Psoas muscle (tissue), 8 donors: ENCODE measurements at places on chromosomes 16 and 17. TPM values are rescaled to one million over a fixed set of nuclear protein-coding genes. Genes with fewer than 3 reads are reported as not detected.

LPCAT2 gene
- total RNA-seq: 3.0 TPM

GRCh38 chr17:57468932-57469775 lies 212.8 kb downstream of the MSI2 start:
- no peak for DNase-seq
- H3K27me3 ChIP-seq: no peaks in the 10 kb centered on the region
- peaks cover 18% of the 10 kb centered on the region for H3K4me1 ChIP-seq
- no peaks in the 10 kb centered on the region for H3K36me3 ChIP-seq
- H3K4me3 ChIP-seq: no peak overlapping the region
- H3K27ac ChIP-seq: no peak overlapping the region

DNA sequence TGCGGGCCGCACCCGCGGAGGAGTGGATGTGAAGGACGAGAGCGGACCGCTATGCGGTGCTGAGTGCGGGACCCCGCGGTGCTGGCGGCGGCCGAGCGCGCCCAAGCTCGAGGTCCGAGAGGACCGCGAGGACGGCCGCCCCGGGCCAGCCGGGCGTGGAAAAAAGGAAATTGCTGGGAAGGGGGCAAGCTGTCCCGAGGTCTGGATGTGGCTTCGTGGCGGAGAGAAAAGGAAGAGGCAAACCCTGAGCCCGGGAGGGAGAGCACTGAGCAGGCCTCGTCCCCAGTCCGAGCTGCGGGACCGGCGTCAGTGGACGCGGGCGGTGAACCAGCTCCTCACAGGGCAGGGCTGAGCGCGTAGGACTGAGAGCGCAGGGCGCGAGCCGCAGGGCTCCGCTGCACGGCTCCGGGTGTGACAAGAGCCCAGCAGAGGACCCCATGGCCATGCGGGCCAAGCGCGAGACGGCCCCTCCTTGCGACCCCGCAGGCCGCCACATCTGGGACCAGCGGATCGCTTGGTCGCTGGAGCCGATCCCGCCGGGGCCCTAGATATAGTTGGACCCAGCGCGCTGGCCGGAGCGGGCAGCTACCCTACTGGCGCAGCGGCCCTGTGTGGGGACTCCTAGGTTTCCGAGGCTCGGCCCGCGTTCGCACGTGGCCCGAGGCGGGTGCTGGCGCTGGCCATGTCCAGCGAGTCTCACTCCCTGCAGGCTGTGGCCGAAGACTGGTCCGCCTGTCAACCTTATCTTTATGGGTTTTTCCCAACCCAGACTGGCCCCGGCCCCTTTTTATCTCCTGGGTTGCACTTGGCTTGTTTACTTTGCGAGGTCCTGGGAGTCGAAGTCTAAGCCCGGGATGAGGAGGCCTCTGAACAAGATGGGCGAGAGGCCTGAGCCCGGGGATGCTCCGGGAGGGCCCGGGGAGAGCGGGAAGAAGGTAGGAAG lies 2.4 kb downstream of the TBX4 start:
- no peaks in the 10 kb centered on the region for H3K36me3 ChIP-seq
- no peak overlapping the region for H3K4me3 ChIP-seq
- no peak overlapping the region for H3K27ac ChIP-seq
- H3K4me1 ChIP-seq: no peaks in the 10 kb centered on the region
- H3K27me3 ChIP-seq: no peaks in the 10 kb centered on the region

DNA sequence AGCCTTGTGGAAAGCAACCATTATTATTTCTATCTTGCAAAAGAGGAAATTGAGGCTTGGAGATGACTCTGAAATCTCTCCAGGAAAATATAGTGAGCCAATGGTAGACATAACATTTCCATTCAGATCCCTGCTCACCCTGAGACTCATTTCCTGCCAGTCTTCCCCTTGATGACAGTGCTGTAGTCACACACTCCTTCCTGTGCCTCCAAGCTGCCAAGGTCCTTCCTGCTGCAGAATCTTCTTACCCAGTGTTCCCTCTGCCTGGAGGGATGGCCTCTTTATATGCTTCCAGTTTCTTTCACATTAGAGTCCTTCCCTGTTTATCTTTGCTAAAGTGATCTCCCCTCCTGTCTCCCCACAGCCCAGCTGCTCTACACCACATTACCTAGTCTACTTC lies 648.1 kb downstream of the TOX3 start:
- no peaks in the 10 kb centered on the region for H3K27me3 ChIP-seq
- no peak overlapping the region for H3K4me3 ChIP-seq
- no peak for DNase-seq
- no peaks in the 10 kb centered on the region for H3K4me1 ChIP-seq
- H3K36me3 ChIP-seq: no peaks in the 10 kb centered on the region
- H3K27ac ChIP-seq: no peak overlapping the region

DNA sequence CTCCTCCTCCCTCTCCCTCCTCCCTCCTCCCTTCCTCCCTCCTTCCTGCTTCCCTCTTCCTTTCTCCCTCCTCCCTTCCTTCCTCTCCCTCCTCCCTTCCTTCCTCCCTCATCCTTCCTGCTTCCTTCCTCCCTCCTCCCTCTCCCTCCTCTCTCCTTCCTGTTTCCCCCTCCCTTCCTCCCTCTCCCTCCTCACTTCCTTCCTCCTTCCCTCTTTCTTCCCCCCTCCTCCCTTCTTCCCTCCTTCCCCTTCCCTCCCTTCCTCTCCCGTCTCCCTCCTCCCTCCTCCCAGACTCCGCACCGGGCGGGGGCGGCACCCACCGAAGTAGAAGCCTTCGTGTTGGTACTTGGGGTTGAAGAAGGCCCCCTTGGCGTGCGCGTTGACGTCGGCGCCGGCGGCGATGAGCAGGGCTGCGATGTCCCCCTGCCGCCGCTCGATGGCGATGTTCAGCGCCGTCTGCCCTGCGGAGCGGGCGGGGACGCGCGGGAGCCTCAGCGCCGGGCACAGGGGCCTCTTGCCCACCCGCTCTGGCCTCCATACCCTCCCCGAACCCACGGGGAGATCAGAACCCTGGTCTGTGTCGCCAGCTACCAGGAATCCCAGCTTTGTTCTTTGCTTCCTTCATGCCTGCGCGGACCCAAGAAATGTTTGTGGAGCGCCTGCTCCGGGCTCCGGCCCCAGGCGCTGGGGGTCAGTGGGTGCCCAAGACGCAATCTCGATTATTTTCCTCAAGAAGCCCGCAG lies 22.2 kb downstream of the TRPV3 start:
- H3K27me3 ChIP-seq: no peaks in the 10 kb centered on the region
- H3K27ac ChIP-seq: peak overlapping the region; percentile 41
- H3K4me3 ChIP-seq: peak overlapping the region; percentile 62
- no peaks in the 10 kb centered on the region for H3K4me1 ChIP-seq

WIPF2 gene
- total RNA-seq: 8.1 TPM

DNA sequence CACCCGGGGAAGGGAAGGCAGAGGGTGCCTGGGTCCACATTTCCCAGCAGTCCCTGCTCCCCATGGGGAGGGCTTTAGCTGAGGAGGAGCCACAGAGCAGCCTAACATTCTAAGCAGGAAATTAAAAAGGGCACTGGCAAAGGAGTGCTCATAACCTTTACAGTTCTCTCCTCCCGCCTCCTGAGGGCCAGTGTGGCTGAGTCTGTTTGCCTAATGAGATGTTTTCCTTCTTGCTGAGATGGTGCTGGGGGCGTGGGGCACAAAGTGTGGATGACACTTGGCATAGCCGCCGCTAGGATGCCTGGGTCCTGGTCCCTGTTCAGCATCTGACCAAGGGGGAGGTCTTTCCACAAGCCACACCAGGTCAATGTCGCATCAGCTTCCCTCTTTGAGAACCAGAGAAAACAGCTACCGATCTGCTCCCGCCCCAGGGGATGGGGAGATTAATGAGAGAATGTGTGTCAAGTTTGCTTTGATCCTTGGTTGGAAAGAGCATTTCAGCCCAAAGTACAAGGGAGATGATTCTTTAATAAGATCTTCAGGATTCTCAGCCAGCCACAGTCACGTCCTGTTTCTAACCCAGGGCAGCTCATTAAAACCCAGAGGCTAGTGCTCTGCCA lies 5.8 kb downstream of the KIF18B start:
- no peaks in the 10 kb centered on the region for H3K4me1 ChIP-seq
- no peak for DNase-seq
- no peaks in the 10 kb centered on the region for H3K36me3 ChIP-seq
- H3K27ac ChIP-seq: no peak overlapping the region
- no peak overlapping the region for H3K4me3 ChIP-seq

- peak overlapping the region; percentile 75 for H3K27ac ChIP-seq
- H3K4me3 ChIP-seq: peak overlapping the region; percentile 83
- peak; percentile 60 for DNase-seq
- peaks cover 4% of the 10 kb centered on the region for H3K4me1 ChIP-seq
- H3K27me3 ChIP-seq: no peaks in the 10 kb centered on the region
- peaks cover 22% of the 10 kb centered on the region for H3K36me3 ChIP-seq
Observed at GRCh38 chr17:19867079-19867328, 732 bp downstream of the ULK2 start.

DNA sequence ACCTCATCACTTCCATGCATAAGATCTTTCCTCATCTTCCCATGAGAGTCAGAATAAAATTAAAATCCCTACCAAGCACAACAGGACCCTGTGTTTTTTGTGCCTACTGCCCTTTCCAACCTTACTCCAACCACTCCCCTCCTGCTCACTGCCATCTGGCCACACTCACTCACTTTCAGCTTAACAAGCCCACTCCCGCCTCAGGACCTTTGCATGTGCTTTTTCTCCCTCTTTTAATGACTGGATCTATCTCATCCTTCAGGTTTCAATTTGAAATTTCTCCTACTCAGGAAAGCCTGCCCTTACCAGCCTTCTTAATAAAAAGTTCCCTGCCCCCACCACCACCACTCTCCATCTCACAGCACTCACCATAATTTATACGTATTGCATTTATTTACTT lies 14.7 kb downstream of the C17orf67 start:
- no peak for DNase-seq
- no peak overlapping the region for H3K4me3 ChIP-seq
- no peak overlapping the region for H3K27ac ChIP-seq
- H3K27me3 ChIP-seq: no peaks in the 10 kb centered on the region
- no peaks in the 10 kb centered on the region for H3K36me3 ChIP-seq

DNA sequence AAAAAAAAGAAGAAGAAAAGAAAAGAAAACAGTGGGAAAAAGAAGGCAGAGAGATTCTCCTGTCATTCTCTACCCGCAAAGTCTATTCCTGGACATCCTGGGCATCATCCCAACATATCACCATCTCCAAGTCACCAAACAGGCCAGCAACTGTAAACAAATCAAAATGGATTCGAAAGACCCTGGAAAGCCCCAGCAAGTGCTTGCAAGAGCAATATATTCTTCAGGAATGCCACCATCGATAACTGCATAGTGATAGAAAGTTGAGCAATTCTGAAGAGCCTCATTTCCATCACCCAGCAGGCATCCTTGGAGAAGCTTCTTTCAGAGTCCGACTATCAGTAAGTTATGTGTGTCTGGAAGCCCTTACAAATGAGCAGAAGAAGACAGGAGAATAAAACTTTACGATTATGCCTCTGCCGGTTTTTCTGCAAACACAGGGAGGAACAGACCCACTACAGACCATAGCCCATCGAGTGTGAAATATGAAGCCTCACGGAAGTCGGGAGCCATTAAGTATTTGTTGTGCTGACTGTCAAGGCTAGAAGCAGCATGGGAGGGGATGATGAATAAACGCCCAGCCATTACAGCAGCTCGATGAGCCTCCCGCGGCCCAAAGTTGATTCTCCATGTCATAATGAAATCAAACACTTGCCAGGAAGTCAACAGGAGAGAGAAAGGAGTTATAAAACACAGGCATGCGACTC lies 64.5 kb upstream of the SEC14L1 start:
- H3K36me3 ChIP-seq: no peaks in the 10 kb centered on the region
- DNase-seq: no peak
- H3K27ac ChIP-seq: no peak overlapping the region
- peaks cover 2% of the 10 kb centered on the region for H3K27me3 ChIP-seq

RNF43 gene
- total RNA-seq: 0.04 TPM

GRCh38 chr16:4290236-4290830 lies 17.5 kb upstream of the TFAP4 start:
- no peaks in the 10 kb centered on the region for H3K36me3 ChIP-seq
- peaks cover 57% of the 10 kb centered on the region for H3K4me1 ChIP-seq
- peak overlapping the region; percentile 72 for H3K27ac ChIP-seq
- H3K27me3 ChIP-seq: no peaks in the 10 kb centered on the region

DNA sequence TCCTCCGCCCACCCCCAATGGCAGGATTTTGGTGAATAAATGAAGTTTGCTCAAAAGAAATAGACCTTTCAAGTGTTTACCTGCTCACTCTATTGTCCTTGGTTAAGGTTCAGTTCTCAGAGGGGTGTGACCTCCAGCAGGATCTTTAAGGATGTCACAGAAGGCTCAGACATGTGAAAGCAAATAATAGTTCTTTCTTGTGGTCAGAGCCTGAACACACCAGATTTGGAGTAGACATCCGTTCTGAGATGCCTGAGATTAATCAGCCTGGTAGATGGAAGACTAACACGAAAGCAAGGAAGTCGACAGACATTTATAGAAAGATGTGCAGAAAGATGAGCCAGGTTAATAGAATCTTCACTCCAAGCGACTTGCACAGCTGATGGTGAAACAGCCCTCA lies 557.9 kb upstream of the CDH11 start:
- no peak for DNase-seq
- no peaks in the 10 kb centered on the region for H3K36me3 ChIP-seq
- H3K27me3 ChIP-seq: no peaks in the 10 kb centered on the region

- no peak for DNase-seq
- H3K4me1 ChIP-seq: no peaks in the 10 kb centered on the region
- H3K27ac ChIP-seq: no peak overlapping the region
- H3K4me3 ChIP-seq: no peak overlapping the region
- no peaks in the 10 kb centered on the region for H3K27me3 ChIP-seq
Observed at GRCh38 chr16:30004811-30005242, 6.0 kb downstream of the DOC2A start.

DNA sequence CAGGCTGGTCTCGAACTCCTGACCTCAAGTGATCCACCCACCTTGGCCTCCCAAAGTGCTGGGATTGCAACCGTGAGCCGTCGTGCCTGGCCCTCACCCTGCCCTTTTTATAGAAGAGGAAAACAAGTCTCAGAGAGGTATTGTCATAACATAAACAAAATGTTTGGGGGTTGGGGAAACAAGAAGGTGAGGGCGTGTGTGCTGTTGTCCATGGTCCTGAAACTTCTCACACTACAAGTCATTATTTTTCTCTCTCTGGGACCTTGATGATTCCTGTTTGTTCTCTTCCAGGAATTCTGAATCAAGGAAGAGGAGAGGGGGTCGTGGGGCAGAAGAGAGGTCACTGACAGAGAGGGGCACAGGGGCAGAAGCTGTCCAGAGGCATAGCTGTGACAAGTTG lies 160.2 kb upstream of the LHX1 start:
- no peak for DNase-seq
- H3K4me3 ChIP-seq: no peak overlapping the region
- H3K27me3 ChIP-seq: peaks cover 3% of the 10 kb centered on the region
- no peaks in the 10 kb centered on the region for H3K4me1 ChIP-seq
- H3K36me3 ChIP-seq: no peaks in the 10 kb centered on the region

TMC8 gene
- total RNA-seq: 2.8 TPM

GRCh38 chr17:17884391-17885357 lies 47.9 kb upstream of the SREBF1 start:
- no peaks in the 10 kb centered on the region for H3K36me3 ChIP-seq
- H3K4me1 ChIP-seq: peaks cover 37% of the 10 kb centered on the region
- H3K27me3 ChIP-seq: no peaks in the 10 kb centered on the region
- DNase-seq: no peak

DNA sequence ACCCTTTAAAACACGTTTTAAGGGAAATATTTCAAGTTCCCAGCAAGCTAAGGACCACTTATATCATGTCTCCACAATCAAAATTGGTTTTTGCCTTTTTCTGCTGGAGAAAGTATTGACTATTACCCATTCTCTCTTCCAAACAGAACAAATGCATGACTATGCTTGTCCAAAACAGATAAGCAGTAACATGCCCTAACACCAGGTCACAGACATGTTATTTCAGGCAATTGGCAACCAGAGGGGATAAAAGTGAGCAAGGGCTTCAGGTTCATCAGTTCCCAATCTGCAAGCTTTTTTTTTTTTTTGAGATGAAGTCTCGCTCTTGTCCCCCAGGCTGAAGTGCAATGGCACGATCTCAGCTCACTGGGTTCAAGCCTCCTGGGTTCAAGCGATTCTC lies 15.0 kb downstream of the SKA2 start:
- H3K27me3 ChIP-seq: no peaks in the 10 kb centered on the region
- H3K36me3 ChIP-seq: no peaks in the 10 kb centered on the region
- H3K27ac ChIP-seq: no peak overlapping the region
- no peak overlapping the region for H3K4me3 ChIP-seq
